ENCODE measurements at places on chromosomes 1 and 21.

DNA sequence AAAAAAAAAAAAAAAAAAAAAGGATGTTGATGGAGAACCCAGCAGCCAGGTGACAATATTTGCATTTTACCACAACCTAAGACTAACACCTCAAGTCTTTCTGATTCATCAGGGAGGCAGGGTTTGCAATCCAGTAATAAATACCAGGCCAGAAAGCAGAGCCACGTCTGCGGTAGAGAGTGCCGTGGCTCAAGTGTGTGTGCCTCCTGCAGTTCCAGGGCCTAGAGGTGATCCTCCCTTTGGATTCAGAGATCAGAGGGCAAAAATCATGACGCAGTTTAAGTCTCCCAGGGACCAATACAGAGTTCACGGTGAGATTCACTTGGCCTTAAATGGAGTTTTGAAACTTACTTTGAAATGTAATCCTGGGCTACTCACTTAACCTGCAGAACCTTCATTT is 34.9 kb downstream of the TMCO4 start:
- no peak for DNase-seq

DNA sequence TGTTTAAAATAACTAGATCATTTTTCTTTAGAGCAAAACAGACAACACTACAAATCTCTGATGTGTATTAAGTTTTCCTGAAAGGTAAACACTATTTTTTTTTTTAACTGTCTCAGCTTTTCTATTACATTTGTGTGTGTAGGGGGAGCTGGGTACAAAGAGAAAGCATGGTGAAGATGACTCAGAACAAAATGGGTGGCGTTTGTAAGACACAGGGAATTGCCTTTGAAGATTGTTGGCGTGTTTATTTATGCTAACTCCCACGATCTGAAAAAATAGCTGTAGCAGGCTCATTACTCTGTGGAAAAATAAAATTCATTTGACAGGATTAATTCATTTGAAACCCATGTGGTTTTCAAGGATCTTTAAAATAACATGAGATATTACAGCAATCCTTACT is 285.1 kb downstream of the RYR2 start:
- DNase-seq, result no peak

- DNase-seq, result no peak
These were observed 416.3 kb upstream of the USP24 start for GRCh38 chr1:55631509-55631908.

- no peak for DNase-seq
These were observed at the start of gene CYP4X1 for GRCh38 chr1:47023268-47024140. Gene CYP4X1, plus strand, starts transcription at chr1:47023669. Its CDS starts 149 bp downstream, at chr1:47023818.

- no peak for DNase-seq
These were observed 36.9 kb upstream of the POU3F1 start for GRCh38 chr1:38083541-38083940.

DNA sequence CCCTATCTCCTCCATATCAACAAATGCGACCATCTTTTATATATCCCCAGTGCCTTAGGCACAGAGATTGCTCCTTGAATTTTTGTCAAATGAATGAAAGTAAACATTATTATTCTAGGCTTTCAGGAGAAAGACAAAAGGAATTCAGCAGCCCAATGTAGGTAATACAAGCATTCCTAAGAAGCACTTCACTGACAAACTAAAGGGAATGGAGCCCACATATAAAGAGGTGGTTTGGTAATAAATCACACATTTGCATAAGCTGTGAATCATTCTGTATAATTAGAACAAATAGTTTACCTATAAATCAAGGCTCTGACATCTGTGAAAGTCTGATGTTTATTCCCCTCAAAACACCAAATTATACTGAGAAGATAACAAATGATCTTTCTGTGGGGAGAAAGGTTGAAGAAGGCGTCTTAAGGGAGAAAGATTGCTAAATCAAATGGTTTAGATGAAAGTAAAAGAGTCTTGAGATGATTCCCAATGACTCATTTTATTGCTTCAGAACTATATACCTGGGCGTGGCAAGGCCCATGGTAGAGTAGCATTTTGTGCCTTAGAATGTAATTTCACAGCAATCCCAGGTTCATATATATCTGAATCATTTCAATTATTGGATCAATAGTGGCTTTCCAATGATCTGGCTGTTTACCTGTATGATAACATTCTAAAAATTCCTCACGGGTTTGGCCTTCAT is 558.1 kb downstream of the AGBL4 start:
- DNase-seq, result no peak

DNA sequence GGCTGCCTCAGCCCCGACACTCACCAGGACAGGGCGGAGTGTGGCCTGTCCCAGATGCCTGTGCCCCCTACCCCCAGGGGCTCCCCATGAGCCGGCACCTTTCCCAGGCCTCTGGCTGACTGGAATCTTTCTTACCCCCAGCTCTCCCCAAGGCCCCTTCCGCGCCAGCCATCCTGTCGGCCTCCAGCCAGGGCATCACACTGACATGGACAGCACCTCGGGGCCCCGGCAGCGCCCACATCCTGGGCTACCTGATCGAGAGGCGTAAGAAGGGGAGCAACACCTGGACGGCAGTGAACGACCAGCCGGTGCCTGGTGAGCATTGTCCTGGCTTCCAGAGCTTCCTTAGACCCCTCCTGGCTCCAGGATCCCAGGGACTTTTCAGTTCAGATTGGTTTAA is 26.5 kb downstream of the IGFN1 start:
- no peak for DNase-seq

Data from stimulated activated CD4-positive, alpha-beta T cell treated with anti-CD3 and anti-CD28 coated beads, Interleukin-12 subunit alpha, Interleukin-12 subunit beta, amount 100 ng/mL, for 48 hours (primary cell).